ENCODE measurements at places on chromosomes 2 and 18.

DNA sequence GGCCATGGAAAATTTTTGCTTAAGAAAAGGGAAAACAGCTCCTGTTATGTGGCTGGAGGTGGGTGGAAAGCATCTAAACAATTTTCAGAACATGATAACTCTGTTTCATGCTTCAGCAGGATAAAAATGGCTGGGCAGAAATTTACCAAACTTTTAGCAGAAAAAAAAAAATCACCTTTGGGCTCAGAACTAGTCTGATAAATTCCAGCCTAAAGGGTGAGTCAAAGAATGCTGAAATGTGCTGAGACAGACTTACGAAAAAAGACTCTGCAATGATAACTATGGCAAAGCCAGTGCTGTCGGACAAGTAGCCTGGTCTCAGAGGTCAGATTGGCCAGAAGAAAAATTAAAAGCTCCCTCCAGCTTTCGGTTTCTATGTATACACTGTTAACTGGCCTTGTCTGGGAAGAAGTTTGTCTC lies 123.6 kb downstream of the LRATD1 start:
- DNase-seq: no peak

DNA sequence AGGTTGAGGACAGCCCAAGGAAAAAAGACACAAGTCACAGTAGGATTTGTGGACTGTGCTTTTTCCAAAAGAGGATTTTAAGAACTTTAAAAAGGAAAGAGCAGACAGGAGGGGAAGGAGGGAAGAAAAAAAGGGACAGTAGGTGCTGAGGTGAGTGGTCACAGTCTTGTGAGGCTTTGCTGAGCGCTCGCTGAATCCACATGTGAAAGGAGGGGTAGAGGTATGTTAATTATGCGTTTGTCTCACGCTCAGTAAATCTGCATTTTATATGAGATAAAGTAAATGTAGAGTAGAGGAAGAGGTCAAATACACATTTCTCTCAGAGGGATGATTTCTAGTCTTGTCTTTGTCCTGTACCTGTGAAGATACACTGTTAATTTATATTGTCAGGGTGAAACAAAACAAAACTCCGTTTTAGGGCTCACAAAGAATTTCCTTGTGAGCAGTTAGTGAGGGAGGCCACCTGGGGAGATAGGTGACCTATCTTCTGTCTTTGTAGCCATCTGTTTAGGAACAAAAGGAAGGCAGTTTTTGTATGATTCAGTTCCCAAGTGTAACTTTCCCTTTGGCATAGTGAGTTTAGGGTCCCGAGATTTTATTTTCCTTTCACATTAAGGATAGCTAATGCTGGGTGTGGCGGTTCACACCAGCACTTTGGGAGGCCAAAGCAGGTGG lies 25.3 kb downstream of the GNAL start:
- no peak for DNase-seq

DNA sequence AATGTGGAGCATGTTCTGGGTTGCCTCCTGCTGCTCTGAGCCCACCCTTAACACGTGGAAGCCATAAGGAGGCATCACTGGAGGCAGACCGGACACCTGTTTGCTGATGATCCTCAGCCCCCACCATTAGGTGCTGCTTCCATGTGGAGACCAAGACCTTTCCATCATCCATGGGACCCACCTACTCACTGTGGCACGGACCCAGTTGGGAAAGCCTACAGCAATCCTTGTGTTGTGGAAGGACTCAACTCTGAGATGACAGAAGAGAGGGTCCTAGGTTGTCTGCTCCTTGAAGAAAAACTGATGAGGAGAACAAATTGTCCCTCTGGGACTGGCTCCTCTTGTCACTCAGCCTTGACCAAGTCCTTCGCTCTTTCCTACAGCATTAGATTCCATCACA lies 86.5 kb upstream of the RAB12 start:
- no peak for DNase-seq

GRCh38 chr2:150690870-150691269 lies 203.4 kb upstream of the RND3 start:
- DNase-seq: no peak

DNA sequence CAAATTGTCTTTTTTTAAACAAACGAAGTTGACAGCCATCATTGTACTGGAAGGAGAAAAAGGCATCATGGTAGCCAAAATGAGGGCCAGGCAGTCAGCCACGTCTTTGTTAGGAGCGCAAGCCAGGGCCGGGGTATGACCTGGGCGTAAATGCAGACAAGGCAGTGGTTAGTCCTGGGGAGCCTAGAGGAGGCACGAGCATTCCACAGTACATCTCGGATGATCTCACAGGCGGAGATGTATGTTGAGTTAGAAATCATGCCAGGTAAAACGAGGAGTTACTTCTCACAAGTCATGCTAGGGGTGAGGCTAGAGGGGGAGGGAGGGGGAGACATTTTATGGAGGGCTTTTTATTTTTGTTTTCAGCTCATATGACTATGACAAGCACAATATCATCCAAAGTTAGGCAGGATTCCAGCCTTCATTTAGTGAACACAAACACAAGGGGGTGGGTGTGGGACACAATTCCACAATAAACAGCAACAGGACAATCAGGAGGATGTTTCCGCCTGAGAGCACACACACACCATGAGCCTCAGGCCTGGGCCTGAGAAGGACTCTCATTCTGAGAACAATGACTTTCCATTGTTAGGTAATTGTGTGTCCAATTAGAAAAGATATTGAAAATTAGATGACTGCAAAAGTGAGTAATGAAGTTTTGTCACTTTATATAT lies 64.4 kb upstream of the PGAP1 start:
- no peak for DNase-seq

DNA sequence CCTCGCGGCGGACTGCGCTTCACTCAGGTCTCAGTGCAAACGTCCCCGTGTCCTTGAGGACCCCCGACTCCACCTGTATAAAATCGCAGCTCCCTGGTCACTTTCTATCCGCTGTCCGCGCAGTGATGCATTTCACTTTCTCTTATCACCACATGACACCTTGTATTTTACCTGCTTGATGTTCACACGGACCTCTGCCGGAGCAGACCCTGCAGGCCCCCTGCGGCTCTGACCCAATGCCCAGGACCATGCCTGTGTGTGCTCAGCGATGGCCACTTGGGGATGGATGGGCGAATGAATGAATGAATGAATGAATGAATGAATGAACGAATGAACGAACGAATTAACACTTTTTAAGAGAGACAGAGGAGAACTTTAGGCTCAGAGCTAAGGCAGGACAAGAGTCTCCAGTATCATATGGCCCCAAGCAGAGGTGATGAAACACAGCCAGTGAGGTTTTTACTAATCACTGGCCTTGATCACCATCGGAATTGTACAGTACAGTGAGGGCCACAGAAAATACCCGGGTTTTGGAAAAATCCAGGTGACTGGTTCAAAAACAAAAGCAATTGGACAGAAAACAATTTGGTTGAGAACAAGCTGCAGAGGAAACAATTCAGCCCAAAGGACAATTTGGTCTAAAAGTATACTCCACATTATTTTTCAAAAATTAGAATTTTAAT lies 12.3 kb downstream of the ASPRV1 start:
- no peak for DNase-seq

DNA sequence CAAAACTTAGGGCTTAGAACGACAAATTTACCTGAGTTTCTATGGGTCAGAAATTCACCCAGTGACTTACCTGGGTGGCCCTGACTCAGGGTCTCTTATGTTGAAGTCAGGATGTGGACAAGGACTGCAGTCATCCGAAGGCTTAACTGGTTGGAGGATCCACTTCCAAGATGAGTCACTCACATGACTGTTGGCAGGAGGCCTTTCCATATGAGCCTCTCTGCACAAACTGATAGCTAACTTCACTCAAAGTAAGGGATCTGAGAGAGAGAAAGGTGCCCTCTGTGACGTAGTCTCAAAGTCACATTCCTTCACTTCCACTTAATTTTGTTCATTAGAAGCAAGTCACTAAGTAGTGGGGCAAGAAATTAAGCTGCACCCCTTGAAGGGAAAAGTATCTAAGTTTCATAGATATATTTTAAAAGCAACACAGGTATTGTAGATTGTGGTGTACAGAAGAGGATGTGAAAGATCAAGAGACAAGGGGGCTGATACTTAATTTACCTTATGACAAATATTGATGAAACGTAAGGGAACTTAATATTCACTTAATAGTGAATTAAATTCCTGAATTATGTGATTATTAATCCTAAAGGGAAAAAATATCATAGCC lies 48.4 kb downstream of the TANK start:
- no peak for DNase-seq

DNA sequence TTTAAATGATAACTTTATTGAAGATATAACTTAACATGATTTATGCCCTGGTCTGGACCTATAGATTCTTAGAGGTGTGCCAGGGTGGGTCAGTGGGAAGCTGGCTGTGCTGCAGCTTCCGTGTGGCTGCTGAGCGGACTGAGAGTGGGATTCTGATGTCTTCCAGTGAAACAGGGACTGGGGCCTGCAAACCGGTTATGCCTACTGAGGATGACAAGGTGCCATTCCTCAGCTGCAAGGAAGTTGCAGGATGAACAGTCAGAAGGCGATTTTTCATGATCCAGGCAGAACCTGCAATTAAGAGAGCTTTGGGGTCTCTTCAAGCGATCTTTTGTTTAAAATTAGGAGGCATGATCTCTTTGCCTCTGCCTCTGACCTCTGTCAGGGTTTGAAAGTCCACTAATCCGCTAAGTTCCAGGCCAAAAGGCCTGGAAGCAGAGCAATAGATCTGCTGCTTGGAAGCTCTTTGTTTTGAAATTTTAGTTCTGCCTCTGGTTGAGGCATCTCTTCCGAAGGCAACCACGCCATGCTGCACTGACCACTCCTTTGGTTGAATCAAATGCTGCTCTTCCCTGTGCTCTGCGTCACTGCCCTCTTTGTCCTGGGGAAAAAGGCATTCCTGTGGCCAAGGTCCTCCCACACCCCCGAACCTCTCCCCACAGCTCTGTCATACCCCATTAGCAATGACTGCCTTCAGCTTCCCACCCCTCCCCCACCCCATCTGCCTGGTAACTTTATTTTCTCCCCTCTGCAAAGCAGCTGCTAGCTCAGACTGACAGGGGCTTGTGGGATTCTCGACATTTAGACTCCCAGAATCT lies 2.0 kb downstream of the TMEM169 start:
- DNase-seq: no peak

DNA sequence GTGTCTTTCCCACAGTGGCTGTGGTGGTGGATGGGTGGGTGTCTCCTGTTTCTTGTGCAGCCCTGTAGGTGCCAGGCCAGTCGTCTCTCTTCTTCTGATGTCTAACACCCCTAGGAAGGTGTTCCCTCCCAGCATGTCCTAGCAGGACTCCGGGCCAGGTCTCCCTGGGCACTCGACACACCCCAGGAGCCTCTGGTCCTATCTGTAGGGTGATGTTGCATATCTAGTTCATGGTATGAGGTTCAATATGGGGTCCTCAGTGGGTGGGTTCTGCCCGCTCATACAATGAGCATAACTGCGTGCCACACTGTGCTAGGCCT lies 14.4 kb downstream of the NGEF start:
- no peak for DNase-seq

- DNase-seq: no peak
Observed at GRCh38 chr2:232365621-232366321, 12.8 kb upstream of the ALPP start.

Data from activated CD4-positive, alpha-beta T cell treated with anti-CD3 and anti-CD28 coated beads for 1 hour (primary cell).